Right renal cortex interstitium (tissue), 3 donors: ENCODE measurements at places on chromosomes 3 and 15. TPM values are rescaled to one million over a fixed set of nuclear protein-coding genes. Genes with fewer than 3 reads are reported as not detected.

GRCh38 chr3:143731320-143731719, 116.9 kb downstream of the SLC9A9 start:
- DNase-seq: no peak

DNA sequence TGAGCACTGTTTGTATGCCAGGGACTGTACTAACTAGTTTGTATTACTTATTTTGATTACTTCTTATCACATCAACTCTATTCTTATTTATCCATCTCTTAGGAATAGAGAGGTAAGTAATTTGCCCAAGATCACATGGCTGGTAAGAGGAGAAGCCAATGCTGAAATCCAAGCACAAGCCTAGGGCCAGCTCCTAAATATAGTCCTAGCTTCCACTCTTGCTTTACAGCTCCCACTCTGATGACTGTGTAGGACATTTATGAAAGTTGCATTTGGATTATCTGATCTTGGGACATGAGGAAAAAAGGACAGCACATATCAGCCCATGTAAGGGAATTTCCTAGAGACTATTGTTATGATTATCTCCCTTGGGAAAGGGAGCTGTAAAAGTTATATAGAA, 58.1 kb downstream of the GTF2E1 start:
- no peak for DNase-seq

DNA sequence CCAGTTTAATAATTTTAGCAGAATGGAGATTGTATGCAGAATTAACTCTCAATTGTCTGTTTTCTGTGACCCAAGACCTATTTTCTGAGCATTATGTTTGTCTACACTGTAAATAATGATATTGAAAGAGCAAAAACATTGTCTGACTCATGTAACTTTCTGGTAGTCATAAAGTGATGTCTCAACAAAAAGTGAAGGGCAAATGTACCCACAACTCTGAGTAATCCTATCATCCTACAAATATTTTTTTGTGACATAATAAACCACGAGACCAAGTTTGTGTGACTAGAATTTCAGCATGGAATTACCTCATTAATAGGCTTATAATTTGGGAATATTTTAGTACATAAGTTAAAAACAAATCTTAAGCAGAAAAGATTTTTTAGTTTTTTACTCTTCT, 15.4 kb upstream of the ABHD10 start:
- DNase-seq: no peak

- no peak for DNase-seq
These were observed 7.1 kb downstream of the TJP1 start for GRCh38 chr15:29815000-29815710.

GRCh38 chr3:172302203-172302602, 146.1 kb downstream of the GHSR start:
- no peak for DNase-seq

GRCh38 chr3:15645740-15646501, 44.4 kb downstream of the BTD start:
- no peak for DNase-seq

- DNase-seq: no peak
These were observed 322.3 kb upstream of the SUCLG2 start for GRCh38 chr3:67976663-67977062.

DNA sequence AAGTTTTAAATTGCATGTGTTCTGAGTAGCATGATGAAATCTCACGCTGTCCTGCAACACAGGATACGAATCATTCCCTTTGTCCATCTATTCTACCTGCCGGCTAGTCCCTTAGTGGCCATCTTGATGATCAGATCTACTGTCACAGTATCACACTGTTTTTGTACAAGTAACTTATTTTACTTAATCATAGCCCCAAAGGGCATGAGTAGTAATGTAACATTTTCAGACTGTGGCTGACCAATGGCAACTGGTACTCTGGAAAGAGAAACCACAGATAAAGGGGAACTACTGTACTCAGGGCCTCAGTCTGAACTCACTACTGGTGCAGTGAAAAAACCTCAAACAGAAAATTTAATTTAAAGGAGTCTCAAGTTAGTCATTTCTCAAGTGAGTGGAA, 127.3 kb upstream of the MRPL3 start:
- DNase-seq: no peak

GRCh38 chr15:52434885-52435284, 93.8 kb downstream of the MYO5A start:
- no peak for DNase-seq

GRCh38 chr3:157001221-157001957, 158.6 kb downstream of the CCNL1 start:
- DNase-seq: no peak

DNA sequence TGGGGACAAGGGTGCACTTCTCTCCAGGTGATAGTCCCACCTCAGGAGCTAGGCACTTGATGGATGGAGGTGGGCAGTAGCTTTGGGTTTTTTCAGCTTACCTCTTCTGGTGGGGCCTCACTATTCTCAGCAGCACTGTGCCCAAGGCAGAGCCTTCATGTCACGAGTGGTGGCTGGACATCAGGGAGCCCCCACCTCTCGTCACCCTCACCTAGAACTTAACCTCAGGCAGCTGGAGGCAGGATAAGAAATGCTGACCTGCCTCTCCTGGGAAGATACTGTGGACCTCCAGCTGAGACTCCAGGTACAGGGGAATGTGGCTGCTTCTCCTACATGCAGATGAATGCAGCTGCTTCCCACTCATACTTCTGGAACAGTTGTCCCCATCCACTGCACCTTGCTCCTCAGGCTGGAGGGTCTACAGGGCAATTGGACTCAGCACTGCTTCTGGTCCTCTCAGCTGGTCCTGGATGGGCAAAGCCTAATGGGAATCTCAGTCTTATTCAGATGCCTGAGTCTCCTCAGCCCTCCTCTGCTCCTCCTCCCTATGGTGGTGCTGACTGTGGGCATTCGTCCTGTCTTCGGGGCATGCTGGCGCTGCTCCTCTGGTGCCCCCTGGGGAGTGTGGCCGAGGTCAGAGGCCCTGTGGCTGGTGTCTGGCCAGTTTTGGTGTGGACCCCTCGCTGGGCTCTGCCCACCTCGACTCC, 129.9 kb downstream of the KLF13 start:
- no peak for DNase-seq

- DNase-seq: no peak
These were observed 120.0 kb downstream of the ATP1B3 start for GRCh38 chr3:141996437-141996836.

DNA sequence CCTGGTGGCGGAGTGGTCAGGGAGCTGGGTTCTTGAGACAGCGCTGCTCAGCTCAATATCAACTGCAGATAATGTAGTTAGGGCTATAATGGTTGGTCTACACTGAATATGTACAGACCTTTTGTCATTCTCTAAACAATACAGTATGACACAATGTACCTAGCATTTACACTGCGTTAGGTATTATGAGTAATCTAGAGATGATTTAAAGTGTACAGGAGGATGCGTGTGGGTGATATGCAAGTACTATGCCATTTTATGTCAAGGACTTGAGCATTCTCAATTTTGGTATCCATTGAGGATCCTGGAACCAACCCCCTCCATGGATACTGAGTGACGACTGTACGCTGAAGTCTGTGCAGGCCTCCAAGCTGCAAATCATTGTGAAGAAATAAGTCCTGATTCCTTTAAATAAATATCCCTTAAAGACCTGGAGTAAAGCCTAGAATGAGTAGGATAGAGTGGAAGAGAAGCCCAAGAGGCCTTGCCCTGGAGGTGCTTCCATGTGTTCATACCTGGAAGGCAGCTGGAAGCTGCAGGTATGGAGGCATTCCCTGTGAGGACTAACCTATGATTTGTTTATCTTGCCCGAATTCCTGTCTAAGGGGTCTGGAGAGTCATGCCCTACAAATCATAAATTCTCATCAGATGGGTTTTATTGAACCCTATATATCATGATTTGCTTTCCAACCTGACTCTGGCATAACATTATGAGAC, 15.7 kb upstream of the RTP1 start:
- DNase-seq: no peak

GRCh38 chr15:40928821-40929659, at the start of gene DLL4:
DLL4 (plus strand) TSS chr15:40929340; CDS start chr15:40929669, 329 bp downstream.
- DNase-seq: no peak

GRCh38 chr3:38367779-38368178, 21.2 kb downstream of the XYLB start:
- DNase-seq: no peak

GPR160 gene
- polyA plus RNA-seq: 36.3 TPM

CHDH gene
- 9.1 TPM for polyA plus RNA-seq
